H9 (cell line): ENCODE measurements at places on chromosomes 2 and 18. TPM values are rescaled to one million over a fixed set of nuclear protein-coding genes. Genes with fewer than 3 reads are reported as not detected.
A peak's percentile ranks its signal among the peaks of the same experiment; 100 is the strongest.

Gene GTF2A1L
- total RNA-seq: not detected in 2 replicates

DNA sequence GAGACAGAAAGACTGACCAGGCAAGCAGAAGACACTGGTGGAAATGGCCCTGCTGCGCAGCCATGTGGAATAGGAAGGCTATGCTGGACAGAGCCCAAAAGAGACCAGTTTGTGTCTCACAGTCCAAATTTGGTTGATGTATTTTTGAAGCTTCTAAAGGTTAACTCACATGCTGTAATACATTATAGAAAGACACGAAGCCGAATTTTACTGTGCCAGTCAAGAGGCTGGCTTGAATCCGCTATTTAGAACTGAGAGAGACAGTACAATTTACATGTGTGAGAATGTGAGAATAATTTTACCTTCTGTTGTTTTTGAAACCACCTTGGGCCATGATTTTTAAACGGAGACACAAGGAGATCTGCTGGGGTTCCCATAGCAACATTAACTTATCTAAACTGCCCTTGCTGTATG lies 113.6 kb downstream of the METTL8 start:
- no peak for DNase-seq

Gene AQP12B
- not detected in 2 replicates for total RNA-seq

DNA sequence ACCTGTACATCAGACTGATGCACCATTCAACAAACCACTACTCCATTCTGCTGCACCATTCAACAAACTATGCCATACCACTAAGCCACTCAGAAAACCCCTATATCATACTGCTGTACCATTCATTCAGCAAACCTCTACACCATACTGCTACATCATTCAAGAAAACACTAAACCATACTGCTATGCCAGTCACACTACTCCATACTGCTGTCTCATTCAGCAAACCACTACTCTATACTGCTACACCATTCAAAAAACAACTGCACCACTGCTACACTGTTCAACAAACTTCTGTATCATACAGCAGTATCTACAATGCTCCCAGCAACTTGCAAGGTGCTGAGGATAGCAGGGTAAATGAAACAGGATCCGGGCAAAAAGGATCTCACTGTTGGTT lies 12.9 kb upstream of the SLC1A4 start:
- DNase-seq: no peak

Gene IL36G
- total RNA-seq: not detected in 2 replicates

DNA sequence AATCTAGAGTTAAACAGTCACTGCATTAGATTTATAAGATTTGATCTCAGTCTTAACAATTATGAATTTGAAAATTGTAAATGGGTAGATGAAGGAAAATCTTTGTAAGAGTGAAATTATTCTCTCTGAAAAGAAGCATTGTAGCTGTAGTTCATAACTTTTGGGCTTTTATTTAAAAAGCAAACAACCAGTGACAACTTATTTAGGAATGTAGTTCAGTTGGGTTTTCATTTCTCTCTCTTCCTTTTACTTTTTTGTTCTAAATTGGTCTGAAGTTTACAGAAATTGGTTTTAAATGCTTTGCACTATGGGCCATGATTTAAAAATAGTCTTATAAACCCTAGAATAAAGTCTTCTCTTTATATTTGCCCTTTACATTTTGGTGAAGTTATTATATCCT lies 296.6 kb downstream of the GULP1 start:
- DNase-seq: no peak

DNA sequence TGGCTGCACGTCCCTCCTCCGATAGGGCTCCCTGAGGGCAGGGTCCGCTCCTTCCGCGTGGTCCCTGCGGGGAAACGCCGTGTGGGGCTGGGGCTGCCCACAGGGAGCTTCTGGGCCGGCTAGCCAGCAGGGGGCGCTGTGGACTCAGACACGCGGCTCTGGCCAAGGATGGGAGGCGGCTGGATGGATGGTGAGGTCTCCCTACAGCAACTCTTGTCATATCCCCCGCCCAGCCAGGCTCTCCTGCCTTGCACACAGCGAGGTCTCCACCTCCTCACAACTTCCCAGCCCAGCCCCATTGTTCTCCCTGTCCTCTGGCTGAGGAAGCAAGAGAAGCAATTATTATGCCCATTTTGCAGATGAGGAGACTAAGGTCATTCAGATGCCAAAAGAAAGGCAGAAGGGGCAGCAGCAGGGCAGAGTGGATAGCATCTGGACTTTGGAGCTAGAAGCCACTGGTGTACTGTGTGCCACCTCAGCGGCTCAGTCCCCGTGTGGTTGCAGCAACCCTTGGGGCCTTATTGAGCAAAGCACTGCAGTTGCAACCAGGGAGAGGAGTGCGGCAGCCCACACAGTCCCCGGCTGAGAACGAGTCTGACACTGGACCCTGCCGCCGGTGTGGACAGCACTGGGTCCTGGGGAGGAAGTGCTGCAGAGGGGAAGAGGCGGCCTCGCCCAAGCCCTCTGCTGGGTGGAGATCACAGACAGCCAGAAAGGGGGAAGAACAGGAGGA lies 99.0 kb downstream of the ZFP36L2 start:
- peak; percentile 90 for DNase-seq

- DNase-seq: no peak
Measured at GRCh38 chr2:48442610-48443360, 87.2 kb upstream of the STON1 start.

GRCh38 chr2:180761224-180761623 lies 219.2 kb upstream of the UBE2E3 start:
- no peak for DNase-seq

DNA sequence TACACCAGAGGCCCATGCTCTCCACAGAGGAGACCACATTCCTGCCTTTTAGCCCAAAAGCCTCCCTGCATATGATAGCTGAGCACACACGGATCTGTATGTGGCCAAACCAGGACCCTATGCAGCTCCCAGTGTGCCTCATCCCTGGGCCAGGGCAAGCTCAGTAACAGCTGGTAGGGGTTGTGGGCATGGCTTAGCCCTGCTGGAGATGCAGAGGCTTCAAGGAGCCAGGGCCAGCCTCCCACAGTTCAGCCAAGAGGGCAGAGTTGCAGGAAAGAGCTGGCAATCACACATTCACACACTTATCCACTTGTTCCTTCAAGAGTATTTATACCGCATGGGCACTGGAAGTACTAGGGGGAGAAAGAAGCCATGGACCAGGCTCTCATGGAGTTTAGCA lies 1.6 kb upstream of the LIMS2 start:
- DNase-seq: no peak
